ENCODE measurements at places on chromosomes 6 and 20. TPM values are rescaled to one million over a fixed set of nuclear protein-coding genes. Genes with fewer than 3 reads are reported as not detected.
A peak's percentile ranks its signal among the peaks of the same experiment; 100 is the strongest.

DNA sequence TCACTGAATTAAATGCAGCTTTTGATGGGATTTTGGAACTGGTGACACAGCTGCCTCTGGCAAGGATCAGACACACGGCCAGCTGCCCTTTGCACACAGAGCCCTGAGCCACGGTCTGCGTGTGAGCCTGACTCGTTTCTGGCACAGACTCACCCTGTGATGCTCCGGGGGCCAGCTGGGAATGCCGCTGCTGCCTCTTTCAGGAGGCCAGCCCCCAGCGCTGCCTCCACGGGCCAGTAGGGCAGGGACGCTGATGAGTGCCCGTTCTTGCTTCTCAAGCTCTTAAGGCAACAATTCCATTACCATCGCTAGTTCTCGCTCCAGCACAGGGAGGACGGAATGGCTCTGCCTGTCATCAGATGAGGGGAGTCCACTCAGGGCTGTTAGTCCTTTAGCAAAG is 61.6 kb downstream of the IRF4 start:
- H3K27ac ChIP-seq, result no peak overlapping the region
- DNase-seq, result peak; percentile 12
- no peak overlapping the region for H3K4me3 ChIP-seq
- H3K27me3 ChIP-seq, result no peaks in the 10 kb centered on the region
- H3K4me1 ChIP-seq, result no peaks in the 10 kb centered on the region

GRCh38 chr6:56758120-56758519 is 115.4 kb upstream of the DST start:
- H3K4me1 ChIP-seq, result peaks cover 9% of the 10 kb centered on the region
- no peaks in the 10 kb centered on the region for H3K36me3 ChIP-seq
- no peak overlapping the region for H3K27ac ChIP-seq
- no peaks in the 10 kb centered on the region for H3K27me3 ChIP-seq
- no peak overlapping the region for H3K4me3 ChIP-seq

DNA sequence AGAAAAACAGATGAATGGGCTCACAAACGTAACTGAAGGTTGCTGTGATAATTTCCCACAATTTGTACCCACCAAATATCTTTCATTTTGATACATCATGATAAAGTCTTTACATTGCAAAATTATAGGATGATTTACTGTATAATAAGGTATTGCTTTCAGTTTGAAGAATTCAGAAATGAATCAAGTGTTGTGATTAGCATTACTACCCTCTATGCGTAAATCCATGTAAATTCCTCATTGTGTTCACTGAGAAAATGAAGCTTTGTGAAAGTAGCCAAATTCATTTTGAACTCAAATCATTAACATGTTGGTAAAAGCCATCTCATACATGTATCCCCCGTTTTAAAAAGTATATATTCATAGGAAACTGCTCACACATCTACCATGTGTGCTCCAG is 379.4 kb downstream of the ESR1 start:
- H3K4me3 ChIP-seq, result no peak overlapping the region
- H3K36me3 ChIP-seq, result no peaks in the 10 kb centered on the region
- DNase-seq, result no peak
- no peaks in the 10 kb centered on the region for H3K27me3 ChIP-seq

DNA sequence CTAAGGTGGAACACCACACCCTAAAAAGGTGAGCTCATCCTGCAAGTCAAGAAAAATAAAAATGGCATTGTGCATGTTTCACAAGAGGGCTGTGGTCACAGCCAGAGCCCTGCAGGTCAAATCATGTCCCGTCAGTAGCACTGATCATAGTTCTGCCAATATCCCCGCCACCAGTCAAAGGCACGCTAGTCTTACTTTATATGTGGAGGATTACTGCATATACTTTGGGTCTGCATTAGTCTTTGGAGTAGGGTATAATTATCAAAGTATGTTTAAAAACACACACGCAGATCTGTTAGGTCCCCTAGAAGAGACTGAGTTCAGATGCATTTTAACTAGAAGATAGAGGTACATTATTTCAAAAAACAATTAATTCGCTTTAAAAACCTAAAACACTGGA is 1.8 kb downstream of the PERP start:
- peaks cover 10% of the 10 kb centered on the region for H3K4me1 ChIP-seq
- H3K36me3 ChIP-seq, result no peaks in the 10 kb centered on the region
- no peaks in the 10 kb centered on the region for H3K27me3 ChIP-seq
- no peak overlapping the region for H3K4me3 ChIP-seq

GRCh38 chr20:63053432-63054102 is 46.8 kb upstream of the BHLHE23 start:
- DNase-seq, result no peak
- peaks cover 3% of the 10 kb centered on the region for H3K4me1 ChIP-seq
- no peaks in the 10 kb centered on the region for H3K27me3 ChIP-seq
- no peak overlapping the region for H3K4me3 ChIP-seq
- H3K36me3 ChIP-seq, result no peaks in the 10 kb centered on the region
- H3K27ac ChIP-seq, result no peak overlapping the region

DNA sequence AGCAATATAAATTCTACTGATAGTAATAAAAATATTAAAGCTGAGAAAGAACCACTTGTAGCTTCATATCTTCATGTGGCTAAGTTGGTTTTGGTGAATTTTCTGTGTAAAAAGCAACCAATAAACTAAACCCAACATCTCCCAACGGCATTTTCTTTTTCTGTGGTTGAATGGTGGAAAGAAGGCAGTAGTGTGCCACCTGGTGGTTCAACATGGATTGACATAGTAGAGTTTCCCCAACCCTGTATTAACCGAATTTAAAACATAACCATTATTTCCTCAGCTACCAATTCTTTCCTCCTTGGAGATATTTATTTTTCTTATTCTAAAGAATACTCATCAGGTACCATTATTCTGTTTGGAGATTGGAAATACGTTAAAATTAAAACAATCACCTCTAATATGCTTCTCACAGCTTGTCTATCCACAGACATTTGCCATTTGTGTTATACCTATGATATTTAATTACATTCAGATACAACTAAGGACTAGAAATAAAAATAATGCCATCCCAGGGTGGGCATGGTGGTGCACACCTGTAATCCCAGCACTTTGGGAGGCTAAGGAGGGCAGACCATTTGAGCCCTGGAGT is 117.1 kb upstream of the EEF1E1 start:
- no peaks in the 10 kb centered on the region for H3K36me3 ChIP-seq
- H3K27ac ChIP-seq, result no peak overlapping the region
- H3K27me3 ChIP-seq, result no peaks in the 10 kb centered on the region
- no peak overlapping the region for H3K4me3 ChIP-seq

GRCh38 chr20:15033891-15034290 is 696.5 kb upstream of the FLRT3 start:
- H3K4me3 ChIP-seq, result no peak overlapping the region
- H3K4me1 ChIP-seq, result no peaks in the 10 kb centered on the region
- H3K27ac ChIP-seq, result no peak overlapping the region
- H3K36me3 ChIP-seq, result no peaks in the 10 kb centered on the region
- DNase-seq, result no peak
- H3K27me3 ChIP-seq, result no peaks in the 10 kb centered on the region

GRCh38 chr6:53929041-53929820 is 134.4 kb downstream of the LRRC1 start:
- no peak overlapping the region for H3K4me3 ChIP-seq
- H3K27me3 ChIP-seq, result no peaks in the 10 kb centered on the region
- DNase-seq, result peak; percentile 88
- H3K27ac ChIP-seq, result peak overlapping the region; percentile 71

- no peaks in the 10 kb centered on the region for H3K27me3 ChIP-seq
- no peak overlapping the region for H3K4me3 ChIP-seq
- no peaks in the 10 kb centered on the region for H3K4me1 ChIP-seq
- no peaks in the 10 kb centered on the region for H3K36me3 ChIP-seq
- H3K27ac ChIP-seq, result no peak overlapping the region
These were observed 72.0 kb downstream of the TTLL2 start for GRCh38 chr6:167396659-167397490.

DNA sequence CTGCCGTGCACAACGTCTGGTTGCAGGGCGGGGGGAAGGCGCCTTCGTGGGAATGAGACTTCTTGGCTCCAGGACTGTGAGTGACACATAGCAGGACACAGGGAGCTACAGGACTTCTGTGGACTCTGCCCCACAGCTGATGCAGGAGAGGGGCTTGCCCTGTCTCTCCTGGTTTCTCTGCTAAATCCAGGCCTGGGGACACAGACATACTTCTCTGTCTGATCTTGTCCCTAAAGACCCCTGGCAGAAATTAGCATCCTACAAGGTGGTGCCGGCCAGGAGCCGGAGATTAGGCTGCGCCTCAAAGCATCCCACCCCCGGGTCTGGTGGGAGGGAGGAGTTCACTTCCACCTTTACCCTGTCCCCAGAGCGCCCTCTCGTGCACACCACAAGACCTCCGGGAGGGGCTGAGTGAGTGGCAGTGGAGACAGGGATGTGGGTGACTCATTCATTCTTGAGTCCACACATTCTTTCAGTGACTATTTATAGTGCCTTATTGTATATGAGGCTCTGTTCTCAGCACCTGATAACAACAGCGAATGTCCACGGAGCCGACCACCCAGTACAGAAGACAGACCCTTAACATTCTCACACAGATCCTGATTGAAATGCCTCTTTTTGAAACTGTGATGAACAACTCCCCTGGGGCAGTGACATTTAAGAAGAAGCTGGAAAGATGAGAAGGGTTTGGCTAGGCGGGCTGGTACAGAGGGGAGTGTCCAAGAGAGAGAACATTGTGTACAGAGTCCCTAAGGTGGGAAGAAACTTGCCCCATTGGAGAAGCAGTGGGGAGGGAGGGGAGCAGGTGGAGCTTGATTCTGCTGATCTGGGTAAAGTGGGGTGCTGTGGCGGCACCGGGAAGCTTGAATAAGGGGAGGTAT is 39.0 kb downstream of the GMPR start:
- no peaks in the 10 kb centered on the region for H3K36me3 ChIP-seq
- no peak overlapping the region for H3K27ac ChIP-seq
- no peaks in the 10 kb centered on the region for H3K4me1 ChIP-seq
- peak; percentile 14 for DNase-seq
- H3K4me3 ChIP-seq, result no peak overlapping the region
- no peaks in the 10 kb centered on the region for H3K27me3 ChIP-seq

DNA sequence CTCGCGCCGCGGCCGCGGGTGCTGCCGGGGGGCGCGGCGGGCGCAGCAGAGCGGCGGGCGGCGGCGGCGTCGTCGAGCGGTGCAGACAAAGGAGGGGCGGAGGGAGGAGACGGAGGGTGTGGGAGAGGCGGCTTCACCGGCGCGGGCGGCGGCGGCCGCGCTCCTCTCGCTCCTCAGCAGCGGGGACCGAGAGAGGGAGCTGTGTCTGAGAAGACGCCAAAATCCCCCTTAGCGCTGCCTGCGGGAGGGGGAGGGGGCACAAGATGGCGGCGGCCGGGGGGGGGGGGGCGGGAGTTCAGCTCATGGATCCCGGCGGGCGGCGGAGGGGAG is 296 bp downstream of the ADNP start:
- DNase-seq, result no peak
- peaks cover 22% of the 10 kb centered on the region for H3K4me1 ChIP-seq
- no peaks in the 10 kb centered on the region for H3K27me3 ChIP-seq
- peaks cover 14% of the 10 kb centered on the region for H3K36me3 ChIP-seq
- H3K27ac ChIP-seq, result peak overlapping the region; percentile 99
- peak overlapping the region; percentile 48 for H3K4me3 ChIP-seq

DNA sequence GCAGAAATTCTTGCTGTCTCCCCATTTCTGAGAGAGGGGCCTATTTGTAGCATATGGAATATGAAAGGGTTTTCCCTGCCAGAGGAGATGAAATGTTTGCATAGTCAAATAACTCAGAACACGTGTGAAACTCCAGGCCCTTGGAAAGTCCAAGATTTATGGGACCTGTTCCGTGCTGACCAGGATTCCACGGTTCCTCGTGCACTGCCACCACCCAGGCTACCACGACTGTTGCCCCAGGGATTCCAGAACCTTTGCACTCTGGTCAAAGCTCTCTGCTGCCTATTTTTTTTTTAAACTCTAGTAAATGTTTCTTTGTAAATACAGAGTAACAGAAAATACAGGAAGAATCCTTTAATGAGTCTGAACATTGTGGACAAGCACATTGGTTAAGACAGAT is 35.0 kb downstream of the MYLK4 start:
- no peaks in the 10 kb centered on the region for H3K27me3 ChIP-seq
- no peak overlapping the region for H3K27ac ChIP-seq
- no peaks in the 10 kb centered on the region for H3K36me3 ChIP-seq
- H3K4me3 ChIP-seq, result no peak overlapping the region

- H3K36me3 ChIP-seq, result no peaks in the 10 kb centered on the region
- no peak for DNase-seq
- H3K4me1 ChIP-seq, result no peaks in the 10 kb centered on the region
These were observed 324.2 kb upstream of the RUNX2 start for GRCh38 chr6:45003961-45004360.

DNA sequence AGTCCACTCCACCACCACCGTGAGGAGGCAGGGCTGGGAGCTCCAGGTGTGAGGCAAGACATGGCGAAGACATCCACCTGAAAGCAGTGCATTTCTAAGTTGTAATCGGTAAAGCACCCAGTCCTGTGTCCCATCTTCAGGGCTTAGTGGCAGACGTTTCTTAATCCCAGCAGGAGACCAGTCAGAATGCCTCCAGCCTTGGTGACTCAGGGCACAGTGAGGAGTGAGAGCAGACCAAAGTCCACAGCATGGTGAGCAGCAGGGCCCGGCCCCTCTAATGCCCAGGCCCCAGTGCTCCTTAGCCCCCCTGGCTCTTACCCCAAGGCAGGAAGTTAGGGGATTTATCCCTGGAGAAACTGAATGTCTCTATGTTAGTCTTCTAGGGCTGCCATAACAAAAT is 183.9 kb downstream of the SYNDIG1 start:
- H3K27me3 ChIP-seq, result no peaks in the 10 kb centered on the region
- no peaks in the 10 kb centered on the region for H3K36me3 ChIP-seq
- H3K27ac ChIP-seq, result no peak overlapping the region
- no peak overlapping the region for H3K4me3 ChIP-seq
- no peak for DNase-seq

DNA sequence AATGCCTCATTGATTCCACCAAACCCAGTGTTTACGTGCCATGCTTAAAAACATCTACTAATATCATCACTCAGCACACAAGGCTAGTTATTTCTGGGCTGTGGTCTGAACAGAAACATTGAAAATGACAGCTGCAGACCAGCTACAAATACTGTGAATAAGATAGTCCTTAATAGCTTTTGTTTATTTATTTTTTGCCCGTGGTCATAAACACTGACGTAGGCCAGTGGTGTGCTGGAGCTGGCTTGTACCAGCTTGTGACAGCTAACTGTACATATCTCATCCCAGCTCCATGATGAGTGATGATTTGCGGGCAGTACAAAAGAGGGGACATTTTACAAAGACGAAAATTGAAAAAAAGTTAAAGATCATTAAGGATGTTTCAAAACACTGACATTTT is 1057.0 kb downstream of the EPHA7 start:
- no peaks in the 10 kb centered on the region for H3K27me3 ChIP-seq
- H3K4me1 ChIP-seq, result no peaks in the 10 kb centered on the region
- no peaks in the 10 kb centered on the region for H3K36me3 ChIP-seq
- H3K4me3 ChIP-seq, result no peak overlapping the region
- no peak for DNase-seq
- no peak overlapping the region for H3K27ac ChIP-seq

The BMP7 gene
- total RNA-seq, result 34.0 TPM

The SLC17A2 gene
- not detected for total RNA-seq

The TMEM217 gene
- total RNA-seq, result 1.0 TPM

The PPP1R3G gene
- 0.78 TPM for total RNA-seq

The EMILIN3 gene
- 1.3 TPM for total RNA-seq

The PLA2G7 gene
- total RNA-seq, result 12.5 TPM

Measured in thyroid gland (tissue), 4 donors.